ENCODE measurements at places on chromosomes 2 and 18.

GRCh38 chr2:201411421-201411820, 39.8 kb downstream of the TRAK2 start:
- H3K4me3 ChIP-seq, result no peak overlapping the region
- no peaks in the 10 kb centered on the region for H3K27me3 ChIP-seq
- no peak for DNase-seq
- peaks cover 28% of the 10 kb centered on the region for H3K4me1 ChIP-seq

- H3K4me1 ChIP-seq, result peaks cover 46% of the 10 kb centered on the region
- no peak for DNase-seq
These were observed 536 bp upstream of the SLC25A12 start for GRCh38 chr2:171894612-171894947.

DNA sequence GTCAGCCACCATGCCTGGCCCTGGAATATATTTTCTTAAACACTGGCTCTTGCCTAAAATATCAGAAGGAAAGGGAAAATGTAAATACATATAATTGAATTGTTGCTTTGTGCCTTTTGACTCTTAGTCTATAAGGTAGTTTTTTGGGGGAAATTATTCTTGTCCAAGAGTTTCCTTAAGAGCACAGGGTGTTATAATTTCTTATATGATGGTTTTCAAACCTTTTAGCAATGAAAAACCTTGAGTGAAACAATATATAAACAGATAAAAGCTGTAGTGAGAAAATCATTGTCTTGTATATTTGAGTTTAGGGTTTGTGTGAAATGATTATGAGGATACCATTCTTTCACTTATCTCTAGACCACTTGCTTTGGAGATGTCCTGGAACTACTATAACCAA, 40.2 kb downstream of the DDX1 start:
- H3K4me3 ChIP-seq, result no peak overlapping the region
- DNase-seq, result no peak
- H3K36me3 ChIP-seq, result peaks cover 35% of the 10 kb centered on the region
- no peaks in the 10 kb centered on the region for H3K27me3 ChIP-seq
- H3K4me1 ChIP-seq, result no peaks in the 10 kb centered on the region

- no peaks in the 10 kb centered on the region for H3K36me3 ChIP-seq
- no peak overlapping the region for H3K4me3 ChIP-seq
- H3K27me3 ChIP-seq, result no peaks in the 10 kb centered on the region
These were observed 28.0 kb downstream of the ST6GAL2 start for GRCh38 chr2:106857882-106858478.

GRCh38 chr2:155692106-155692505, 640.4 kb downstream of the NR4A2 start:
- no peak overlapping the region for H3K27ac ChIP-seq
- no peak overlapping the region for H3K4me3 ChIP-seq
- DNase-seq, result no peak

GRCh38 chr2:10370895-10371294, 68.2 kb downstream of the HPCAL1 start:
- H3K27me3 ChIP-seq, result no peaks in the 10 kb centered on the region
- H3K4me3 ChIP-seq, result no peak overlapping the region
- H3K27ac ChIP-seq, result no peak overlapping the region
- peaks cover 18% of the 10 kb centered on the region for H3K4me1 ChIP-seq
- H3K36me3 ChIP-seq, result no peaks in the 10 kb centered on the region

- no peak overlapping the region for H3K4me3 ChIP-seq
- peak overlapping the region; percentile 78 for H3K27ac ChIP-seq
- no peaks in the 10 kb centered on the region for H3K36me3 ChIP-seq
These were observed 4.4 kb upstream of the EXOC6B start for GRCh38 chr2:72830273-72830672.

- H3K36me3 ChIP-seq, result peaks cover 12% of the 10 kb centered on the region
- H3K4me3 ChIP-seq, result no peak overlapping the region
- DNase-seq, result no peak
- H3K4me1 ChIP-seq, result peaks cover 11% of the 10 kb centered on the region
- H3K27me3 ChIP-seq, result no peaks in the 10 kb centered on the region
- H3K27ac ChIP-seq, result no peak overlapping the region
These were observed 148.2 kb downstream of the BABAM2 start for GRCh38 chr2:28038722-28039121.

DNA sequence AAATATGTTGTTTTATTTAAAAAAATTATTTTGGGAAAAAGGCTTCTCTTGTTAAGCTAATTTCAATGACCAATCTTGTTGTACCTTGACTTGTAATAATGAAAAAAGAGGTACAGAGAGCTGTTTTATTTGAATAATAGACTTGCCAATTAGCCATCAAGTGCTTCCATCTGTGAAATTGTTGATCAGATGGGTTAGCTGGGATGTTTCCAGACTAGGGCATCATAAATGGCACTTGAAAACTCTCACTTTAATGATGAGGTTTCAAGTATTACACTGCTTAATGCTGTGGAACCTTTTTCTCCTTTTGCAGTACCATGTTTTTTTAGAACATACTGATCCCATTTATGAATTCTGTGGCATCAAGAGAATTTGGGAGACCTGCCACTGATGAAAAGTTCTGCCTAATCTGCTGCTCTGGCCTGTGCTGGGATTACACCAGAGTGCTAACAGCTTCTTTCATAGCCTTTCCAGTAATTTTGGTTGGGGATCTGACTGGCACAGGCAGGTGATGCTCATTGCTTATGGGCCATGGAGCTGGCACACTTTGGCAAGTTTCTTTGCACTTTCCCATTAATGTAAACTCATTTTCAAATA, 24.2 kb downstream of the PSMD14 start:
- H3K27ac ChIP-seq, result no peak overlapping the region
- H3K4me1 ChIP-seq, result no peaks in the 10 kb centered on the region
- peaks cover 23% of the 10 kb centered on the region for H3K36me3 ChIP-seq
- no peaks in the 10 kb centered on the region for H3K27me3 ChIP-seq
- H3K4me3 ChIP-seq, result no peak overlapping the region

- H3K27me3 ChIP-seq, result peaks cover 28% of the 10 kb centered on the region
- no peaks in the 10 kb centered on the region for H3K4me1 ChIP-seq
- DNase-seq, result no peak
- no peaks in the 10 kb centered on the region for H3K36me3 ChIP-seq
- H3K27ac ChIP-seq, result no peak overlapping the region
These were observed 7.6 kb downstream of the SDC1 start for GRCh38 chr2:20217041-20217970.

- H3K27me3 ChIP-seq, result peaks cover 20% of the 10 kb centered on the region
- H3K4me3 ChIP-seq, result no peak overlapping the region
- peaks cover 15% of the 10 kb centered on the region for H3K36me3 ChIP-seq
- DNase-seq, result no peak
- H3K27ac ChIP-seq, result no peak overlapping the region
These were observed 1.3 kb upstream of the IL1R1 start for GRCh38 chr2:102141011-102141943.

GRCh38 chr2:88866756-88867155, 175.3 kb downstream of the RPIA start:
- H3K4me1 ChIP-seq, result peaks cover 10% of the 10 kb centered on the region
- no peak overlapping the region for H3K4me3 ChIP-seq
- no peak overlapping the region for H3K27ac ChIP-seq
- H3K27me3 ChIP-seq, result peaks cover 41% of the 10 kb centered on the region

GRCh38 chr2:168220965-168221819, 26.2 kb downstream of the STK39 start:
- no peaks in the 10 kb centered on the region for H3K27me3 ChIP-seq
- no peak for DNase-seq
- H3K4me1 ChIP-seq, result peaks cover 14% of the 10 kb centered on the region
- no peak overlapping the region for H3K27ac ChIP-seq
- H3K36me3 ChIP-seq, result peaks cover 15% of the 10 kb centered on the region
- no peak overlapping the region for H3K4me3 ChIP-seq

DNA sequence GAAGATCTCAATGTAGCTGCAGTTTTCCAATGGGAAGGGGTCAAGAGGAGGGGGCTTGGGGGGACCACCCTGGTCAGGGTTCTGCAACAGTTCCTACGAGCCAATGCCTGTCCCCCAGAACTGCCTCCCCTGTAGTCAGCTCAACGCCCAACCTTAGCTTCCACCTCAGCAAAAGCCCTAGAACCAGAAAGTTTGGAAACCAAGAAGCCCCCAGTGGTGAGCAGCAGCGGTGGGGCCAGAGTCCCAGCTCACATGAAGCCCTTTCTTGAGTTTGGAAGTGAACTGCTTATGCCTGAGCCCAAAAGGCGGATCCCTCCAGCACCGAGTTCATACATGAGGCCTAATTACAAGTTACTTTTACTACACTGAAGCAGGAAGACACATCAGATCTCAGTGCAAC, 162.4 kb downstream of the HDAC4 start:
- DNase-seq, result no peak
- H3K4me1 ChIP-seq, result peaks cover 48% of the 10 kb centered on the region
- H3K27me3 ChIP-seq, result no peaks in the 10 kb centered on the region
- H3K27ac ChIP-seq, result no peak overlapping the region

DNA sequence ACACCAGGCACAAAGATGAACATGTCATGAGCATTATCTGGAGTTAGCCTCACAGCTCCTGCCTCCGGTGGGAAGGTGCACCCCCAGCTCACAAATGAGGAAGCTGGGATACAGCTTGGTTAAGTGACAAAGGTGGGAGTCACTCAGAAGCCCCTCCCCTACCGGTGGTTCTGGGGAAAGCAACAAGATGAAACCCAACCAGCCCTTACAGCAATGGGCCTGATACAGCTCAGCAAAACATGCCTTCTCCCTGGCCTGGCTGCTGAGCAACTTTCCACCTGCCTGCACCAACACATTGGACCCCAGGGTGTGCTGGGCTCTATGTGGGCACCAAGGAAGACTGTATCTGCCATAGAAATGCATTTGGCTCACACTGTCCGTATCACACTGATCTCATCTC, 113.2 kb downstream of the GYPC start:
- no peak for DNase-seq
- peaks cover 42% of the 10 kb centered on the region for H3K4me1 ChIP-seq
- no peak overlapping the region for H3K4me3 ChIP-seq
- H3K27me3 ChIP-seq, result peaks cover 18% of the 10 kb centered on the region

DNA sequence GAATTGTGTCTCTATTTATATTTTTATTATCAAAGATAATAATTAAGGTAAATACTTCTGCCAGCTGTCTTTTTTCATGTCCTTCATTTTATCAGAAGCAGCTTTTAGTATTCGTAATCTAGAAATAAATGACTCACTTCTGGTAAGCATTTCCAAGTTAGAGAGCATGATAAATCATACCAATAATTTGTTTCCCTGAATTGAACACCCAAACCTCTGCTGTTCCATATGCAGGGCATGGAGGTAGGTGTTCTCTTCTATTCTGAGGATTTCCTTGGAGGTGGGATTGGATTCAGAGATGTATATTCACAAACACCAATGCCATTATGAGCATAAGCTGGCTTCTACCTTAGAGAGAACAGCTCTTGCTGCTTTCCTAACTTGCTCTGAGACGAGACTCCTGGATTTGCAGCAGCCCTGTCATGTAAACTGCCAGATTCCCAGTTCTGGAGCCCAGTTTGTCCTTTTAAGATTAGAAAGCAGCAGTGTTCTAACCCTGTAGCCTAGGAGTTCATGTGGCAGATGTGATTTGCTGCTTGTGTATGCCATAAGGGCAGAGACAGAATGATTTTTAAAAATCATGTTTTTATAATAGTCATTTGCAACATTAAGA, 47.5 kb downstream of the SKA1 start:
- peaks cover 21% of the 10 kb centered on the region for H3K27me3 ChIP-seq
- H3K36me3 ChIP-seq, result no peaks in the 10 kb centered on the region
- no peak for DNase-seq
- no peaks in the 10 kb centered on the region for H3K4me1 ChIP-seq
- H3K4me3 ChIP-seq, result no peak overlapping the region

- DNase-seq, result no peak
- peak overlapping the region; percentile 17 for H3K4me3 ChIP-seq
- no peaks in the 10 kb centered on the region for H3K27me3 ChIP-seq
- peak overlapping the region; percentile 81 for H3K27ac ChIP-seq
- H3K36me3 ChIP-seq, result peaks cover 6% of the 10 kb centered on the region
These were observed 61.8 kb downstream of the CXCR4 start for GRCh38 chr2:136055929-136056688.

DNA sequence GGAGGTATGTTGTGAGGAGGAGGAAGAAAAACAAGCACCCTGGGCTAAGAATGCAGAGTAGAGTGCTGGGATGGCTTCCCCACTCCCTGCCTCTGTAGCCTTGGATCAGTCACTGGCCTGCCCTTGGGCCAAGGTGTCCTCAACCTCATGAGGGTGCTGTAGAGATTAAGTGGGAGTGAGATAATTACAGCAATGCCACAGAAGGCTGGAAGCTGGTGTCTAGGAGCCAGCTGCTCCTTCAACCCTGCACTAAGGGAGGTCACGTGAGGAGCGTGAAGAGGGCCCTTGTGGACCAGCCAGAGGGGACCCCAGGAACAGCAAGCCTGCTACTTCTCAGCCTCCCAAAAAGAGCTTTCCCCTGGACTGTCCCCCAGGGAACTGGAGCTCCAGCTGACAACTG, 95.2 kb downstream of the TTC32 start:
- no peaks in the 10 kb centered on the region for H3K27me3 ChIP-seq
- DNase-seq, result no peak
- H3K36me3 ChIP-seq, result no peaks in the 10 kb centered on the region
- no peak overlapping the region for H3K4me3 ChIP-seq
- no peak overlapping the region for H3K27ac ChIP-seq

DNA sequence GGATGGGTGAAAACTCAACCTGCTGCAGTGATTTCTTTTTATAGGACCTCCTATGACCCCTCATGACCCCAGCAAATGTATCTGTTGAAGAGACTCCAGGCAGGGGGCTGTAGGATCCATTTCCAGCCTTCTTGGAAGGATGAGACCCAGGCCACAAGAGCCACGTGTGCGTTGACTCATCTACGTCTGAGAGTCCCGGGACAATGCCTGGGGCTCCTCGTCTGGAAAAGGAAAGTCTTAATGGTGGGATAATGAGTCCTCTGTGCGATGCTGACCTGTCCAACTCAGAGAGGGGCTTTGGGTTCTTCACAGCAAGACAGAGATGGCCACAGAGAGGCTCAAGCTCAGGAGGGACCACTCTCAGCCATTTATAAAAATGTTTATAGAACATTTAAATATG, 80.8 kb downstream of the SMIM21 start:
- no peaks in the 10 kb centered on the region for H3K4me1 ChIP-seq
- no peak overlapping the region for H3K27ac ChIP-seq
- no peak for DNase-seq
- no peak overlapping the region for H3K4me3 ChIP-seq
- no peaks in the 10 kb centered on the region for H3K36me3 ChIP-seq

GRCh38 chr2:183991968-183992367, 606.4 kb upstream of the ZNF804A start:
- H3K27ac ChIP-seq, result no peak overlapping the region
- H3K36me3 ChIP-seq, result no peaks in the 10 kb centered on the region
- H3K27me3 ChIP-seq, result no peaks in the 10 kb centered on the region
- no peaks in the 10 kb centered on the region for H3K4me1 ChIP-seq
- no peak for DNase-seq
- no peak overlapping the region for H3K4me3 ChIP-seq

- peaks cover 17% of the 10 kb centered on the region for H3K27me3 ChIP-seq
- no peak for DNase-seq
- peaks cover 1% of the 10 kb centered on the region for H3K4me1 ChIP-seq
- no peaks in the 10 kb centered on the region for H3K36me3 ChIP-seq
- H3K27ac ChIP-seq, result no peak overlapping the region
- H3K4me3 ChIP-seq, result no peak overlapping the region
These were observed 20.2 kb downstream of the PRKAG3 start for GRCh38 chr2:218811382-218811781.
